Endodermal cell (in vitro differentiated cells): ENCODE measurements at places on chromosomes 1 and 21. TPM values are rescaled to one million over a fixed set of nuclear protein-coding genes. Genes with fewer than 3 reads are reported as not detected.

PADI3 gene
- total RNA-seq: 0.33 to 0.34 TPM in 2 of 3 replicates, not detected in the other

SEC22B gene
- 16.5 and 18.2 TPM in 2 replicates for total RNA-seq

HES2 gene
- total RNA-seq: 0.07 TPM in 1 of 2 replicates, not detected in the other

DNA sequence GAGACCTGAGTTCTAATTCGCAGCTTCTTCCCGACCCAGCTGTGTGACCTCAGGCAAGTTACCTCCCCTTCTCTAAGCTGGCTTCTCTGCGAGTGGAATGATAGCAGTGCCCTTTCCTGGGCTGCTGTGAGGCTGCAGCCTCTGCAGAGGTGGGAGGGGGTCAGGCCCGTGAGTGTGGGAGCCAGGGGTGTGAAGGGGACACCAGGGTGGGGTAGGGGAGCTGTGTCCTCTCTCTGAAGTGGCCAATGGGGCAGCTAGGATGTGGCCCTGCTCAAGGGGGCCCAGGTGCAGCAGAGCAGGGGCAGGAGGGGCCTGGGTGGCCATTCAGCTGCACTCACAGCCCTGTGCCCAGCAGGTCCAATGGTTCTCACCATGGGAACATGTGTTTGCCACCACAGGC lies 24.5 kb downstream of the DMRTB1 start:
- H3K27me3 ChIP-seq: no peaks in the 10 kb centered on the region
- no peaks in the 10 kb centered on the region for H3K4me1 ChIP-seq
- H3K4me3 ChIP-seq: no peak overlapping the region
- H3K36me3 ChIP-seq: no peaks in the 10 kb centered on the region
- no peak for DNase-seq

DNA sequence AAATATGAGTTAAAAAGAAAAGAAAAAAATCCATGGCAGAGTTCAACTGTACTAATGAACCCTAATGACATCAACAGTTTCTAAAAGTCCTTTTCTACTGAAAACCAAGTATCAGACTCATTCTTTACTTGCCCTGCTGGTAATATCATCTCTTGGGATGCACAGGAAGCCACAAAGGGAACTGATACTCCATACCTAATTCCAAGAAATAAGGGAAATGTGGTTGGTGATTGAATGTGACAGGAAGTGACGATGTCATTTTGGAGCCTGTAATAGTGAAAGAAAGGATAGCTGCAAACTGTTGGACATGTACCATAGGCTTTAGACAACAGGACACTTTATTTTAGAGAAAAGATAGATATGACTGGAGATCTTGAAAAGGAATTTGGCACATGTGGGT lies 98.7 kb upstream of the VAV3 start:
- no peak for DNase-seq
- no peak overlapping the region for H3K27ac ChIP-seq
- no peak overlapping the region for H3K4me3 ChIP-seq
- no peaks in the 10 kb centered on the region for H3K36me3 ChIP-seq

DNA sequence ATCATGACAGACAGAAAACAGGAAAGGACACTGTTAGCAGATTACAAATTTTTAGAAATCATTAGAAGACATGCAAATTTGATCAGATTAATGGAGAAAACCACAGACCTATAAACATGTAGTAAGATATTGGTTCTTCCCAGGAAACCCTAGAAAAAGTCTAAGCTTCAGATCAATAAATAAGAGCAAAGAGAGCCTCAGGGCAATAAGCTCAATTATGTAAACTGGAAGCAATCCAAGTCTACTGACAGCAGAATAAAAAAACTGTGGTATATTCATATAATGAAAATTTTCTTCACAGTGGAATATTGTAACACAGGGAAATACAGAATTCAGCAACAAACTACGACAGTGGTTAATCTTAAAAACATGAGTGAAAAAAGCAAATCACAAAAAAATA lies 36.3 kb downstream of the NRDC start:
- H3K27me3 ChIP-seq: no peaks in the 10 kb centered on the region
- H3K27ac ChIP-seq: no peak overlapping the region
- H3K36me3 ChIP-seq: peaks cover 47% of the 10 kb centered on the region
- no peak overlapping the region for H3K4me3 ChIP-seq
- DNase-seq: no peak
- H3K4me1 ChIP-seq: no peaks in the 10 kb centered on the region
